ENCODE measurements at places on chromosomes 4 and X. TPM values are rescaled to one million over a fixed set of nuclear protein-coding genes. Genes with fewer than 3 reads are reported as not detected.

ATOH1 gene
- total RNA-seq: 0.61 TPM

ENPP6 gene
- 0.23 TPM for total RNA-seq

NUP62CL gene
- total RNA-seq: 2.6 TPM

DGAT2L6 gene
- not detected for total RNA-seq

KLHL5 gene
- total RNA-seq: 23.6 TPM

HMX1 gene
- total RNA-seq: 0.26 TPM

ATP6AP2 gene
- total RNA-seq: 66.0 TPM

DCAF4L1 gene
- total RNA-seq: 0.17 TPM

FRMD7 gene
- total RNA-seq: not detected

SORCS2 gene
- total RNA-seq: 1.8 TPM

FGD1 gene
- 33.8 TPM for total RNA-seq
